ENCODE measurements at places on chromosomes 2 and 18.

DNA sequence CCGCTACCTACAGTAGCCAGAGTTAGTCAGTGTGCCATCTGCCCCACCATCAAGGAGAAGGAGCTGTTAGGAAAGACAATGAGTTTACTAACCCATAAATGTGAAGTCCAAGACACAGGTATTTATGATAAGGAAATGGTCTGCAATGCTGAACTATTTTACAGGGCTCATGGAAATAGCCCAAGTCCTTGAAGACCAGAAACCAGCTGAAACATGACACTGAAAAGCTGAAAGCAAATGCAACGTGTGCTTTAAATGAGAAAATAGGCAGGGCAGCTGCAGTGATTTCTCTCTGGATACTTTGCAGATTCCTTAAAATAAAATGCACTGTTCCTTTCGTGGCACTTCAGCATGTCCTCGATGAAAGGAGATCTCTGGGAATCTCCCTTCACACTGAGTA, 256.4 kb upstream of the TCF4 start:
- DNase-seq, result no peak

DNA sequence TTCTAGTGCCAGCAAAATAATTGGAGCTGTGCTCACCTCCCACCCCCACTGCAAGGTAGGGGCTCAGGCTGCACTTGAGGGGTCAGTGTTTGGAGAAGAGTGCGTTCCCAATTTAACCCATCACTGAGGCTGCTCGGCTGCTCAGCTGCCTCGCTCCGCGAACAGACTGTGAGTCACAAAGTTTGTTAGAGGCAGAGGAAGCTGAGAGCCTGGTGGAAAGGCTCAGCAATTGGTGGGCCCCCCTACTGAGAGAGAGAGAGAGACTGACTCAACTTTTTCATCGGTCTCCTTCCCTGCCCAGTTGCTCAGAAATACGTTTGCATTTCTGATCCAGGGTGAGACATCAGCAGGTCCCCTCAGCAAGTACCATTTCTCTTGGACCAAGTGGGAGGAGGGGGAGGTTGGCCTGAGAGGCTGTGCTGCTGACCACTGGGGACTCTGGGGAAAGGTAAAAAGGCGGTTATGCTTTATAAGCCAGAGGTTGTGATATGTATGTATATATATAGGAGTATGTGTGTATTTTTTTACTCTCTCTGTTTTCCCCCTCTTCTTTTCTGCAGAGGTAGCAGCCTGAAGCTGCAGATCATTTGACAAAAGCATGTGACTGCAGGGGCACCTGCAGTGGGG, 1.5 kb downstream of the EFR3B start:
- DNase-seq, result peak; percentile 80

GRCh38 chr2:45345331-45346234, 265.5 kb downstream of the SRBD1 start:
- DNase-seq, result no peak

GRCh38 chr18:48022021-48022420, 91.6 kb upstream of the SMAD2 start:
- no peak for DNase-seq

GRCh38 chr2:196177124-196177523, 5.7 kb upstream of the STK17B start:
- no peak for DNase-seq

Data from activated CD8-positive, alpha-beta T cell treated with anti-CD3 and anti-CD28 coated beads for 36 hours (primary cell).